ENCODE measurements at places on chromosomes 16 and 17.

DNA sequence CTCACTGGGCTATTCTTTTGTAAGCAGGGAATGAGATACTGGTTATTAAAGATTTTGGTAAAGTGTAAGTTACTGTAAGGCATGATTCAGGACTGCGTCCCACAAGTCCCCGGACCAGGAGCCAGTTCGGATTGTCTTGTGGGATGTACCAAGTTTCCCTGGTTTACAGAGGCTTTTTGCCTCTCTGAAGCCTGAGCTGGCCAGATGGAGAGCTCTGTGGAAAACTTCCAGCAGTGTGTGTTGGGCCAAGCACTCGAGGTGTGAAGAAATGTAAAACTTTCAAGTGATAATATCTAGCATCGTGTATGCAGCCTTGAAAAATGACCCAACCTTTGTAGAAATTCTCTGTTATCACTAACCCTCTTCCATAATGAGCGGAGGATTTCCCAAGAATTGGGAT lies 2.4 kb downstream of the EPN2 start:
- DNase-seq, result no peak

- no peak for DNase-seq
Observed at GRCh38 chr17:8884336-8884990, 17.0 kb upstream of the PIK3R6 start.

- no peak for DNase-seq
Observed at GRCh38 chr17:81635973-81636504, 873 bp downstream of the NPLOC4 start.

DNA sequence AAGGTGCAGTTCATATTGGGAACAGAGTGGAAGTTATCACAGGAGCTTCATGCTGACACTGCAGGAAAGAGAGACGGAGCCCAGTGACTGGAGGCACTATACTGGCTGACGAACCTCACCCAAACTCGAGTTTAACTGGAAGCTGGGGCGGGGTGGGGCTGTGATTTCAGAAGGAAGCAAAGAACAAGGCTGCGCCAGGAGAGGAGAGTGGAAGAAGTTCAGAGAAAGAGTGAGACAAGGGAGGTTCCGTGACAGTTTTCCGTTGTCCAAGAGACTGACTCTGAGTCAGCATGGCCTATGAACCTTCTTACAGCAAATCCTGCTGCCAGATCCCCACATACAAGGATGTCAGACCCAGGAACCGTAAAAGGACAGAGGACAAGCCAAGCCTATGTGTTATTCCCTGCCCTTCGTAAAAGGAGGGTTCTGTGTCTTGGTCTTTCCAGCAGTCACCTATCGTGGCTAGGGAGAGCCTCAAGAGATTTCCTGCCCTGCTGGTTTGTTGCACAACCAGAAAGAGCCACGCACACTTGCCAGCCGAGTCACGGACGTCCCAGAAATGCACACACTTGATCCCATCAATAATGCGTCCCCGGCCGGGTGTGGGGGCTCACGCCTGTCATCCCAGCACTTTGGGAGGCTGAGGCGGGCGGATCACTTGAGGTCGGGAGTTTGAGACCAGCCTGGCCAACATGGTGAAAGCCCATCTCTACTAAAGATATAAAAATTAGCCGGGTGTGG lies 5.1 kb downstream of the PITPNA start:
- DNase-seq, result no peak

GRCh38 chr16:50371936-50372595 lies 3.3 kb upstream of the BRD7 start:
- no peak for DNase-seq

GRCh38 chr17:67570797-67571196 lies 146.9 kb upstream of the NOL11 start:
- DNase-seq, result no peak

GRCh38 chr16:17138801-17139200 lies 332.0 kb downstream of the XYLT1 start:
- no peak for DNase-seq

DNA sequence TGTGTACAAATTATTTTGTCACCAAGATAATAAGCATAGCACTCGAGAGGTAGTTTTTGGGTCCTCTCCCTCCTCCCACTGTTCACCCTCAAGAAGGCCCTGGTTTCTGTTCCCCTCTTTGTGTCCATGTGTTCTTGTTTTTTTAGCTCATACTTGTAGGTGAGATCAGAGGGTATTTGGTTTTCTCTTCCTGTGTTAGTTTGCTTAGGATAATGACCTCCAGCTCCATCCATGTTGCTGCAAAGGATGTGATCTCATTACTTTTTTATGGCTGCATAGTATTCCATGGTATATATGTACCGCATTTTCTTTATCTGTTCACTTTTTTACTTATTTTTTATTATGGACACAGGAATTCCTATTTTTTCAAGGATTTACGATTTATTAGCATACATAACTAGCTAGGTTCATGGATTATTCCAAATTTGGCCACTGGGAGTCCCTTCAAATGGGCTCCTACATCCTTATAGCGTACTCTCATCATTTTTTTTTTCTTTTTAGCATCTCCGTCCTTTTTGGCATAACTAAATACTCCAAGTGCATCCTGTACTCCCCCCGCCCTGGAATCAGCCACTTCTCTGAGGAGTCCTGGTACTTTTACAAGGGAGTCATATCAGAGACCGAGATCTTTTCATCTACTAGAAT lies 7.3 kb downstream of the TADA2A start:
- no peak for DNase-seq

GRCh38 chr16:49440156-49441065 lies 66.8 kb downstream of the C16orf78 start:
- no peak for DNase-seq

Measured in stimulated activated CD8-positive, alpha-beta memory T cell treated with anti-CD3 and anti-CD28 coated beads, Interleukin-4, amount 100 ng/mL, for 1 hour (primary cell).